ENCODE measurements at places on chromosomes 12 and 14.

GRCh38 chr12:54390668-54391551, 6.4 kb upstream of the ZNF385A start:
- DNase-seq, result no peak

DNA sequence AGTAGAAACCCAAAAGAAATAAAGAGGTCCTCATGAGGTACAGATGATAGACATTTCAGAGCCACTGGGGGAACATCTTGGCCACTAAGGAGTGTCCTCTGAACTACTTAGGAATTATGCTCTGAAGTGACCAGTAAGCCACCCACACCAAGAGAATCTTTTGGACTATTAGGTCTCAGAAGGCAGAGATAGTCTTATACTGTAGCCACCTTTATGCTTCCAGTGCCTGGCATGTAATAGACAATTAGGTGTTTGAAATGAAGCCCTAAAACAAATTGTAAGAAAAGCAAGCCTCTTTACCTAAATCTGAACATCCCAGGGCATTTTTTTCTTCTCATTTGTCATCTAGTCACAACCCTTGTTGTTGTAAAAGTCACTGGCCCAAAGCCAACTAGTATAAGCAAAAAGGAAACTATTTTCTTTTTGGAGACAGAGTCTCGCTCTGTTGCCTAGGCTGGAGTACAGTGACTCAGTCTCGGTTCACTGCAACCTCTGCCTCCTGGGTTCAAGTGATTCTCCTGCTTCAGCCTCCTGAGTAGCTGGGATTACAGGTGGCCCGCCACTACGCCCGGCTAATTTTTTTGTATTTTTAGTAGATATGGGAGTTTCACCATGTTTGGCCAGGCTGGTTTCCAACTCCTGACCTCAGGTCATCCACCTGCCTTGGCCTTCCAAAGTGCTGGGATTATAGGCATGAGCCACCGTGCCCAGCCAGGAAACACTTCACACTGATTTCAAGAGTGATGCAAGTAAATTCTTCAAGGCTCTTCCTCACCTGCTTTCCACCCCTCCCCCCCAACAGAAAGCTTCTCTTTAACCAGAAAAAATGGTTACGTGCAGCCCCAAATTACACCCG, 11.1 kb downstream of the PLEKHA5 start:
- DNase-seq, result peak; percentile 31

DNA sequence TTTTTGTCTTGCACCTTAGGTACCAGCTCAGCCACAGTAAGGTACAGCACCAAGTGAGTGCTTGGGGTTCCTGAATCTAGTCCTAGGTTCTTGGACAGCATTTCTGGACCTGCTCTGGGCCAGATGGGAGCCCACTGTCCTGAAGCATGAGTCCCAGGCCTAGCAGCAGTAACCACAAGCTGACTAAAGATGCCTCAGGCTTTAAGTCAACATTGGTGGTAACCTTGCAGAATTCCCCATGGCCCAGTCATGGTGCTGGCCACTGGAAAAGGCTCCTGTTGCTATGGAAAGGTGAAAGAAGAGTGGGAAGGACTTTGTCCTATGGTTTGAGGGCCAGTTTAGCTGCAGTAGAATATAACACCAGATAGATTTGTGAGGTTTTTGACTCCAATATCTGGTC, 86.9 kb upstream of the CLEC14A start:
- no peak for DNase-seq

GRCh38 chr12:5509557-5509956, 77.6 kb downstream of the NTF3 start:
- DNase-seq, result no peak

DNA sequence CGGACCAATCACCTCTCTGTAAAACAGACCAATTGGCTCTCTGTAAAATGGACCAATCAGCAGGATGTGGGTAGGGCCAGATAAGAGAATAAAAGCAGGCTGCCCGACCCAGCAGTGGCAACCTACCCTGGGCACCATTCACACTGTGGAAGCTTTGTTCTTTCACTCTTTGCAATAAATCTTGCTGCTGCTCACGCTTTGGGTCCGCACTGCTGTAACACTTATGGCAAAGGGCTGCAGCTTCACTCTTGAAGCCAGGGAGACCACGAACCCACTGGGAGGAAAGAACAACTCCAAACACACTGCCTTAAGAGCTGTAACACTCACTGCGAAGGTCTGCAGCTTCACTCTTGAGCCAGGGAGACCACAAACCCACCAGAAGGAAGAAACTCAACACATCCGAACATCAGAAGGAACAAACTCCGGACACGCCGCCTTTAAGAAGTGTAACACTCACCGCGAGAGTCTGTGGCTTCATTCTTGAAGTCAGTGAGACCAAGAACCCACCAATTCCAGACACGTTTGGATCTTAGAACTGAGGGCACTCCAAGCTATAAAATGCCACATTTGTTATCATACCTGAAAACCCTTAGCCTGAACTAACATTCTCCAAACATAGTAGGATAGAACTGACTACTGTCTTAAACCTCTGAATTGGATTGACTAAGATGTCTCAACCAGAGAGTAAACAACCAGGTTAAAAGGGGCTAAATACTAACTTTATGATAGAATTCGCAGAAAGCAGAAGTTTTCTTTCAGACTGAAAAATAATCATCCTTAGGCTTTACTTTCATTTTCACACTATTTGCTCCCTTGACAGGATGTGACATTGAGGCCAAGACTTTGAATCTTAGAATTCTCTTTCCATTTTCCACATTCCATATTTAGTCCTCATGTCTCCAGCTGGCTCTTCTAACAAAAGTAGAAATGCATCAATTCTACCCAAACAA, 33.6 kb downstream of the CDKL1 start:
- DNase-seq, result peak; percentile 26

GRCh38 chr14:90296641-90297040, 35.1 kb downstream of the NRDE2 start:
- no peak for DNase-seq

GRCh38 chr14:99393059-99393655, 87.5 kb downstream of the SETD3 start:
- DNase-seq, result peak; percentile 41
